Spinal cord (tissue), 10 donors: ENCODE measurements at places on chromosomes 5 and 9.

DNA sequence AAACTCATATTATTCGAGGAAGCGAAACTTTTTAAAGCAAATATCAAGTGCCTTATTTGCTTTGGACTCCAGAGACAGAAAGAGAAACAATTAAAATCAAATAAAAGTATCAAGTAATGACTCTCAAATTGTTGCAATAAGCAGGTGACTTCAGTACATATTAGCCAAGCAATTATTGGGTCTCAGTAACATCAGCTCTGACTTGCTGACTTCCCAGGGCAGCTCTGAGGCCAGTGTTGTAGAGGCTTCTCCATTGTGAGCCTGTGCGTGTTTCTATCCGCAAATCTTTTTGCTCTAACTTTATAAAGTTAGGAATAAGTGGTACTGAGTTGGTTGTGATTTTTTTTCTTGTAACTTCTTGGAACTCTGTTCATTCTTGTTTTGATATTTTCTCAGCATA is 186.8 kb upstream of the PRLR start:
- DNase-seq, result no peak

DNA sequence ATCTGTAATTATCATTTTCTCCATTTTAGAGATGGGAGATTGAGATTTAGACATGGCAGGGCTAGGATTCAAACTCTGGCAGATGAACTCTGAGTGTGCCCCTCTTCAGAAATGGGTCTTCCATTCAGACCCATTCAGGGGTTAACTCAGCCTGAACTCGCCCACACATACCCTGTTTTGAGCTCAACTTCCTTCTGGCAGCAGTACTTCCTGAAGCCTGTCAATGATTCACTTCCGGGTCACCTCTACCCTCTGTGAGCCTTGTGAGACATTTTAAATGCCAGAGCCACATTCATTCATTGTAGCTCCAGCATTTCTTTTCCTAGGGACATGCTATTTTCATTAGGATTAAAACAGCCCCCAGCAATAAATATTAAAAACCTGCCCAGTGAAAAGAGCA is 209.3 kb upstream of the SLC24A2 start:
- no peak for DNase-seq

DNA sequence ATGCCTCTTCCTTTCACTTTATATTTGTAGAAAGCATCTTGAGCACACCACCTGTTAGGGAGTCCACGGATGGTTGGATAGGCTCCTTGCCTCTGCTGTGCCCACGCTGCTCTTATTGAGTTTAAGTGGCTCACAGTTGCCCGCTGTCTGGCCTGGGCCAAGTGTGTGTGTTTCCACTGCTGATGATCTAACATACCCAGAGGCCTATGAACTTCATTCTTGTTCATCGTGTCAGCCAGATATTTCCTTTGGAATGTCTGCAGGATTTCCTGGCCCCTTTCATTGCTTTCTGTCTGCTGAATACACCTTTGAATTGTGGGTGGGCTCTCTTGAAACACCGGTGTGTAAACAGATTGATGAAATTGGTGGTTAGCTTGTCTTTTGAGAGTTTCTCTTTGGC is 46.6 kb downstream of the MVB12B start:
- no peak for DNase-seq

DNA sequence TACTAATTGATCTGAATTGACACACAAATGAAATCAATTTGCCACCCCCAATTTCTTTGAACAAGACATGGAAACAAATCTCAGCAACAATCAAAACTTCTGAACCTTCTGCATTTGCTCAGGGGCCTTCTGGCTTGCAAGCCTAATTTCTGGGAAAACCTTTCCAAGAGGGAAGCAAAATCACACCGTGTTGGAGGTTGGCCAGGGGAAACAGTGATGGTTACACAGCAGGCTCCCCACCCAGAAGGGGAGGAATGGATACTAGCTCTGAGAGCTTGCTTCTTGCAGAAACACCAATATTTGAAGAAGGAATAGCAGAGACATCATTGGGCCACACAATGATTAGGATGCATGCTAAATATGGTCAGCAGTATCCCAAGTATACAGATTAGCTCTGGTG is 488.6 kb upstream of the TRPC7 start:
- DNase-seq, result no peak

DNA sequence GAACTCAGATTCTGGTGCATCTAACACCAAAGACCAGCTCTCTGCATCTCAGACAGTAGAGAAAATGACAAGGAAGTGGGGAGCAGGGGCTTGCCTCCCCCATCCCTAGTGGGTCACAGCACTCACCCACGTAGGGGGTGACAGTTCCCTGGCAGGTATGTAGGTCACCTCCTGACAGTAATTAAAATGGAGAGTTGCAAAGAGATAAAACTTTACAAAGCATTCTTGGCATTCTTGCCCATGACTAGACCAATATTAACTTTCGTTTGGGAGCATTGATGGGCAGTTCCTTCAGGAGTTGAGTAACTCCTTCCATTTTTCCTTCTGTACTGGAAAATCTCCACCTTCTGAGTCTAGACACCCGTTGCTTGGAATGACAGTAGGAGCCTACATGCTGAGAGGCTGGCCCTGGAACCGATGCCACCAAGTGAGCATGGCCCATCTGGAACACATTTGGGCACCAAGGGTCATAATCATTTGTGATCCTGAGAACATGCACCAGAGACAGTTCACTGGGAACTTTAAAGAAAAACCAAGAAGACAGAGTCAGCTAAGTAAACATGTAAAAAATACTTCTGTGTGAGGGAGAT is 81.5 kb upstream of the MSX2 start:
- no peak for DNase-seq

- DNase-seq, result peak; percentile 21
Measured at GRCh38 chr9:96317335-96317980, 15.5 kb upstream of the HSD17B3 start.

DNA sequence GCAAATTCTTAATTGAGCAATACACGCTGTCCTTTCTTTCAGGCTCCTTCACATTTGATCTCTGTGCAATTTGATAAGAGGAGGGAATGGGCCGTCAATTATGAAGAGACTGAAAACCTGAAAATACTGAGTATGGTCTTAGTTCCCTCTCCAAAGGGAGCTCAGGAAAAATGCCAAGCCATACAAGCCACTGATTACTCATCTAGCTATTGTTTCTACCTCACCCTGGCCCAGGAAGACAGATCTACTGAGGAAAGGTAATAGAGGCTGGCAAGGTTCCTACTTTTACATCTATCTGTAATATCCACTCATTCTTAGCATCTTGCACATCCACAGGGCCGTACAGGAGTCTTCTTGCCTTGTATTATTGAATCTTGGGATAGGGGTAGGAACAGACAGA is 23.7 kb upstream of the TNC start:
- DNase-seq, result no peak

DNA sequence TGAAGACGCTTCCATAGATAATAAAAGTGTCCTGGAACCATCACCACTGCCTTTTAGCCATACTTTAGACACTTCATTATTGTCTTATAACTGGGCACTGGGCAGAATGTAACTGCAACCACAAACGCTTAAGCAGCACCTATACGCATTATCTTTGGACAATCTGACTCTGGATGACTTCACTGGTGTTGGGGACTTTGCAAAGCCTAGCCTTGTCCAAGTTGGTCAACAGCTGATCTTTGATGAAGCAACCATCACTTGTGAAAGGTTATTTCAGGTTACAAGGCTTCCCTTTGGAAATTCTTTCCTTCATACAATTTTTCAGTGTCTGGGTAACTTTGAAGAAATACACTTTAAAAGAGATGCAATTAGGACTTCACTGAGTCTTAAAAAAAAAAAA is 77.8 kb upstream of the ZNF462 start:
- no peak for DNase-seq

DNA sequence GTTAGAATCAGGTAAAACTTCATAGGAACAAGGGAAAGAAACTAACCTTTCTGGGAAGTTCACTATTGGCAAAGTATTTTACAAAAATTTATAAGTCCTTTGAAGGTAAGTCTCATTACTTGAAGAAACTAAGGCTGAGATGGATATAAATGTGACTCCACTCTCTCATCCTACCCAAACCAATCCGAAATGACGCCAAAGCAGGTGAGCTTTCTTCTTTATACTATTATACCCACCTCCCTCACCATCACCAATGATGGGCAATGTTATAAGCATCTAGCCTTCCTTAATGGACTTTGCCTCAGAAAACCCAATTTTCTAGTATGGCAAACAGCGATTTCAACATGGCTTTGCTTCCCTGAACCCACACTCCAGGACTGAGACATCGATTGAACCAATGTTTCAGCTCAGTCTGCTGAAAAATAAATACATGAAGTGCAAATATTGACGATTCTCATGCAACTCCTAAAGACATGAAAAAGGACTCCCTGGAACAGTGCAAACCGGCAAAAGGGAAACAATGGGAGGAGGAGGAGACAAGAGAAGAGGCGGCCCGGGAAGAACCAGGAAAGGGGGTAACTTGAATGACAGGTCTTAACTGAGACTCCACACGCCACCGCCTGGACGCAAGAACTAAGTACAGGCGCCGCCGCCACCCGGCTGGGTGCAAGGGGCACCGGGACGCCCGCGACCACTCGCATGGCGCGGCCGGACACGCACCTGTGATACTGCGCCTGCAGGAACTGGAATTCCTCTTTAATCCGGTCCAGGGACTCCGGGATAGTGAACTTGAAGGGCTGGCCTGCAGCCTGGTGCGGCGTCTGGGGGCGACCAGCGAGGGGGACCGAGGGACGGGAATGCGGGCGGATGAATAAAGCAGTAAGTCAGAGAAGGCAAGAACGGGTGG is 2.5 kb downstream of the TLE1 start:
- peak; percentile 95 for DNase-seq

DNA sequence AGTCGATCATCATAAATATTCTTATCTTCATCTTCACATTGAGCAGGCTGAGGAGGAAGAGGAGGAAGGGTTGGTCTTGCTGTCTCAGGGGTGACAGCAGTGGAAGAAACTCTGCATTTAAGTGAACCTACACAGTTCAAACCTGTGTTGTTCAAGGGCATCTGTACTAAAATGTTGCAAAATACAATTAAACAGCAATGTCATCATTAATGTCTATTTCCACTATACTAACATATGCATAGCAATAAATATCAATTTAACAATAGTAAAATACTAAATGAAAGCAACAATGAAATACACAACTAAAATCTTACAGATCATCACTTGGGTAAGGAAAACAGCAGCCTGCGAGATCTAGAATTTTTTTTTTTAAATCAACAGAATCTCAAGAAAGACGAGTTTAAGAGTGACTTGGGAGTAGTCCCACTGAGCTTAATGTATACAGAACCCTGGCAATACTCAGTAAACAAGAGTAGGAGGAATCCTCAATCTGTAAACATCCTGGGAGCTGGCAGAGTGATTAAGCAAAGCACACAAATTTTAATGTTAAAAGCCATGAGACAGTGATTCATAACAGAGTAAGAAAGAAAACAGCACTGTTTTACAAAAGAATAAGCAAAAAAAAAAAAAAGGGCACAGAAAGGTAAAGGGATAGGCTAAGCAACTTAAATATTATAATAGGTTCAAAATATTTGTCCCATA is 10.0 kb downstream of the HOMER1 start:
- no peak for DNase-seq

DNA sequence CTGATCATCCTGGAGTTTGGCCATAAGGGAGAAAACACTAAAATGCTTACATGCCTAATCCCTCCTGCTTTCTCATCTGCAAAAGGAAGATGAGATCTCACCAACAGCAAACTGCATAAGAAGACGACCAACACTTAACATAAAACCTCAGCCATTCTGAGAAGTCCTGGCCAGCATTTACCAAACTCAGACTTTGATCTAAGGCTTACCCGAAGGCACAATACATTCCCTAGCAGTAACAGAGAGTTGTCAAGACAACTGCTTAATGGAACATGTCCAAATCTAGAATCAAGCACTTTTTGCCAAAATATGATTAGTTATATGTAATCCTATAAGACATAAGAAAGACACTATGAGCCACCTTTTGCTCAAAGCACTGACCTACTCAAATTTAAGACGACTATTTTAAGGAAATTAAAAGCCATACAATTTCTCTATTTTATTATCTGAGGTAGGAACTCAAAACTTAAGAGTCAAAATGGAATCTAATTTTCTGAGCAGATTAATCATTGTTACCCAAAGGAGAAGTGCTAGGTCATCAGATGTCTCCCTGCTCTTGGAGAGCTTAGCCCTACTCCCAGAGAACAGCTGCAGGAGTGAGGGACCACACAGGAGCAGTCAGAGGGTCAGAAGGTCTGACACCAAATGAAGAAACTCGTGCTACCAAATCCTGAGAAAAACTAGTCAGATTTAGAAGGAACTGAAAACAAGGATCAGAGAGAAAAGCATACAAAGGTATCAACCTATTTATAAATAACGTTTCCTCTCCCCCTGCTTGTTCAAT is 39.3 kb downstream of the EPB41L4A start:
- DNase-seq, result peak; percentile 30

DNA sequence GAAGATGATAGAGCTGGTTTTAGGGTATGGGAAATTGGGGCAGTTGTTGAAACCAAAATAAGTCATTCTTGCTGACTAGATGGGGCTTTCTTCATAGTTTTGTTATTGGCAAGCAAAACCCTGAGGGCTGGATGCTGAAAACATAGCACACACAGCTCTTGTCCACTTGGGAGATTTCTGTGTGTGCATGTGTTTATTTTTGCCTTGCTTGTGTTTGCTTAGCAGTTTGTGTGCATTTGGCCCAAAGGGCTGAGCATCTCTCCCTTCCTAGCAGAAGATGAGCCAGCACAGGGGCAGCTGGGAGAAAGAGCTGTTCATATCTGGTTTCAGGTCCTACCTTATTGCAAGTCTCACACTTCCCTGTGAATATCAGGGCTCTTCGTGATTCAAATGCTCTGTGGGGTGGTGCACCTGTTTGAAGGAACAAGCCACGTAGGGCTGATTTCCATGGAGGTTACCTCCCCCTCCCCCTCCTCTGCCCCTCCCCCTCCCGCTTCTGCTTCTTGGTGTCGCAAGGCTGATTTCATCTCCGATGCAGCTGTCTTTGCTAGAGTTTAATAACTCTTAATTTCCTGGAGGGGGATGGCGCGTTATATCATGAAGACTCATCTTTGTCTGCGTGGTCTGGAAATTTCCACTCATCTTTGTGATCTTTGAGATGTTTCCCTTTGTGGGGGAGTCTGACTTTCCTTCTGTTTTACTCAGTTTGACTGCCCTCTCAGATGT is 296.5 kb downstream of the ARHGAP26 start:
- DNase-seq, result no peak

- no peak for DNase-seq
Measured at GRCh38 chr9:116700882-116701865, 14.1 kb downstream of the TRIM32 start.

DNA sequence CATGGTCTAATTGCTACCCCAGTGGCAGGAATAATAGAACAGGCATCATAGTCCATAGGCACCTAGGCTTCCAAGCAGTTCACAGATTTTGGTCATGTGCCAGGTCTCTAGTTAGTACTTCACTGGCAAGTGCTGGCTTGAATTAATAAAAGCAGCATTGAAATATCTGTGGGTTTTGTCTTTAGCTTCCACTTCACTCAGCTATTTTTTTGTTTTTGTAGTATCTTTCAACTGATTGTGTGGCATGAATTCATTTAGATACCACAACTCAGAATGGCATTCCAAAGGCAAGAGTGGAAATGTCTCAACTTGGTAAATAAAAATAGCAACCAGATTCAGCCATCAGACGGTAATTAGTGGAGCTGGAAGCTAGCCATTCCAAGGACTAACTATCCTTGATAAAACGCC is 27.9 kb upstream of the ITGA2 start:
- no peak for DNase-seq

GRCh38 chr9:103798620-103799019 is 295.5 kb upstream of the SMC2 start:
- no peak for DNase-seq
